ENCODE measurements at places on chromosomes 16 and 17.

GRCh38 chr16:79257953-79258490 is 342.5 kb downstream of the MAF start:
- DNase-seq = no peak

DNA sequence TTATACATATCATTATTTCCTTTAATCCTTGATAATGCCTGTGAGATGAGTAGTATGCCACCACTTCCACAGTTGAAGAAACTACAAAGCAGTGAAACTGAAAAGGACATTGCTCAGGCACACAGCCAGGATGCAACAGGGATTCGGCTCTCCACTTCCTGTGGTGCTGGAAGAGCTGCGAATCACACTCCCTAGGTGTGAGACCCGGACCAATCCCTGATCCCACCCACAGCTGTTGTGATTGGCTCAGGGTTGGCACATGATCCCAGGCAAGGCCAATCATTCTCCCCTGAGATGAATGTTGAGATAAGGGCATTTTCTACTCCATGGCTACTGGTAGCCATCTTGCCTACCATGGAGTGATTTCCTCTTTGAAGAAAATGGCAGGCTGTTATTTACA is 218.2 kb downstream of the TMEM114 start:
- no peak for DNase-seq

DNA sequence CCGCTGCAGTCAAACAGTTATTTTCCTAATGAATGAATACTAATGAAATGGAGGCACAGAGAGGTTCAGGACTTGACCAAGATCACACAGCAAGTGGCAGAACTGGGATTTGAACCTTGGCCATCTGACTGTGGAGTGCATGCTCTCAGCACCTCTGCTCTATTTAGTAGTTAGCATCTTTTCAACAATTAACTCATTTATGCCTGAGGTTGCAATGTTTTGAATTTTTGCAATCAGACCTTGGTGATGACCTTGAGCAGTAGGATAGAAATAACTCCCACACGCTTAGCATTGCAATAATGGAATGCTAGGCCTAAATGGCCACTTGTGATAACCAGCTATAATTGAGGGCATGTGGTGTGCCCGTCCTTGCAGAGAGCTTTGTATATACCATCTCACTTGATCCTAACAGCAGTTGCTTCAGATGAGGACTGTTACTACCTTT is 31.0 kb downstream of the NAGPA start:
- no peak for DNase-seq

- DNase-seq = no peak
Measured at GRCh38 chr16:85485379-85485778, 127.7 kb upstream of the GSE1 start.

DNA sequence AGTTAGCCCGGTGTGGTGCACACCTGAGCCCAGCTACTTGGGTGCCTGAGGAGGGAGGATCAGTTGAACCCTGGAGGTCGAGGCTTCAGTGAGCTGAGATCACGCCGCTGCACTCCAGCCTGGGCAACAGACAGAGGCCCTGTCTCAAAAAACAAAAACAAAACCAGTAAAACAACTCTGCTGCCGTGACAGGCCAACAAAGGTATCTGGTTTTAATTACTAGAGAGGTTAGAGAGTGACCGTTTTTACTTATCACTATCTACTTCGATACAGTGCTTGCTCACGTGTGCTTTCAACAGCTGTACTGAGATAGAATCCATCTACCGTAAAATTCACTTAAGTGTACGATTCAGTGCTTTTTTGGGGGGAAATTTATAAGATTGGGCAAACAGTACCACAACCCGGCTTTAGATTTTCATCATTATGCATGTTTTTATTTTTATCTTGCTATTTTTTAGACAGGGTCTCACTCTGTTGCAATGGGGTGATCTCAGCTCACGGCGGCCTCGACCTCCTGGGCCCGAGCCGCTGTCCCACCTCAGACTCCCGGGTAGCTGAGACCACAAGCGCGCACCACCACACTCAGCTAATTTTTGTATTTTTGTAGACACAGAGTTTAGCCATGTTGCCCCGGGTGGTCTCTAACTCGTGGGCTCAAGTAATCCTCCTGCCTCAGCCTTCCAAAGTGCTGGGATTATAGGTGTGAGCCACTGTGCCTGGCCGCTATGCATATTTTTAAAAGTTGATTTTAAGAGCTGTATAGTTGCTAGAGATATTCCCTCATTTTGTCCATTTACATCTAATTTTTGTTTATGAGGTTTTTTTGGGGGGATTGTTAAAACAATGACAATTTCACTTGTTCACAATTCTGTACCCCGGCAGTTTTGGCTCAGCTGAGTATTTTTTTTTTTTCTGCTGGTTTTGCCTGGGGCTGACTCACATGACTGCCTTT is 30.9 kb downstream of the SERPINF1 start:
- no peak for DNase-seq

GRCh38 chr17:75825149-75825552 is 19.1 kb downstream of the UNC13D start:
- DNase-seq = no peak
